ENCODE measurements at places on chromosomes 6 and 20.

DNA sequence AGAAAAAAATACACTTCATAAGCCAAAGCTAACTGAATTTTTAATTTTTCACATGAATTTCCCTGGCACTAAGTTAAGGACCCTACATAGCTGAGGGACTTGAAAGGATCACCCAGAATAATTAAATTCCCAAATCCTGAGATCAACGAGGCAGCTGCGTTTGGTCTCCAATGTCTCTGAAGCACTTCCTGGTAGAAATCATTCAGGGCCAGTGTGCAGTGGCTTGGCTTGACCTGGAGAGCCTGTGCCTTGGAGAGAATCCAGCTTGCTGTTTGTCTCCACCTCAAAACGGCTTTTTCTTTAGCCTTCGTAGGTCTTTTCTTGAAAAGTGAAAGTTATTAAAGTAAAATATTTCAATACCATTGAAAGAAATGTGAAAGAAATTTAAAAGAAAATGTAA lies 92.4 kb downstream of the SMOC2 start:
- no peak for DNase-seq

- DNase-seq, result no peak
Measured at GRCh38 chr6:61679625-61680024, 606.4 kb downstream of the KHDRBS2 start.

GRCh38 chr6:147958683-147959082 lies 384.0 kb upstream of the SASH1 start:
- no peak for DNase-seq

GRCh38 chr6:111033628-111034289 lies 51.9 kb downstream of the RPF2 start:
- DNase-seq, result no peak

DNA sequence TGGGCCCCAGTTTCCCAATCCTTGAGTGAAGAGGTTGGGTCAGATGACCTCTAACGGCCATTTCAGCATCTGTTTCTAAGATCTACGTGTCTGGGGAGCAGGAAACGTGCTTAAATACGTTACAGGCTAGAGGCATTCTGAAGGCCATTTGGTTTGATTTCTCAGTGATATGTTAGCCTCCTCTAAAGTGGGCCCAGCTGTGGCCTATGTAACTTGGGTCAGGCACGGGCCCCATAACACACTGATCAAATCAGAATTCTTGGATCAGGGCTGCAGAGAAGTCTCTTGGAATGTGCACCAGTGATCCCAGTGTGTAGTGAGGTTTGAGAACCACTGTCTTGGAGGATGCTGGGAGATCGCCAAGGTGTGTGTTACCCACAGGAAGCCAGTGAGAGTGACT lies 36.1 kb upstream of the TGM3 start:
- DNase-seq, result no peak

DNA sequence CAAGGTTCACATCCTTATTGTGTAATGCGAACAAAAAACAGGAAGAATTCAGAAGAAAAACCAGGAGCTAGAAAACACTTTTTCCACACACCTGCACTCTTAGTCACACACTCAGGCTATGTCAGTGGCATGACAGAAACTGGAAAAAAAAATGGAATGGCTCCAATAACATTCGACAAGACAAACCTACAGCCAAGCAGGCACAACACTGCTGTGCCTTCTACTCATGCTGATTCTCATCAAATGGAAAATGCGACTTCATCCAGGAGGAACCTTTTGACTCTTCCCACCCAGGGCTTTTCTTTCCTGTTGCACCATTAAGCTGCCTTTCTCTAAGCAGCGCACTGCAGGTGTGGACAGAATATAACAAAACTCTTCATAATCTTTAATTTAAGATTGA lies 163.2 kb upstream of the BTBD3 start:
- DNase-seq, result no peak

DNA sequence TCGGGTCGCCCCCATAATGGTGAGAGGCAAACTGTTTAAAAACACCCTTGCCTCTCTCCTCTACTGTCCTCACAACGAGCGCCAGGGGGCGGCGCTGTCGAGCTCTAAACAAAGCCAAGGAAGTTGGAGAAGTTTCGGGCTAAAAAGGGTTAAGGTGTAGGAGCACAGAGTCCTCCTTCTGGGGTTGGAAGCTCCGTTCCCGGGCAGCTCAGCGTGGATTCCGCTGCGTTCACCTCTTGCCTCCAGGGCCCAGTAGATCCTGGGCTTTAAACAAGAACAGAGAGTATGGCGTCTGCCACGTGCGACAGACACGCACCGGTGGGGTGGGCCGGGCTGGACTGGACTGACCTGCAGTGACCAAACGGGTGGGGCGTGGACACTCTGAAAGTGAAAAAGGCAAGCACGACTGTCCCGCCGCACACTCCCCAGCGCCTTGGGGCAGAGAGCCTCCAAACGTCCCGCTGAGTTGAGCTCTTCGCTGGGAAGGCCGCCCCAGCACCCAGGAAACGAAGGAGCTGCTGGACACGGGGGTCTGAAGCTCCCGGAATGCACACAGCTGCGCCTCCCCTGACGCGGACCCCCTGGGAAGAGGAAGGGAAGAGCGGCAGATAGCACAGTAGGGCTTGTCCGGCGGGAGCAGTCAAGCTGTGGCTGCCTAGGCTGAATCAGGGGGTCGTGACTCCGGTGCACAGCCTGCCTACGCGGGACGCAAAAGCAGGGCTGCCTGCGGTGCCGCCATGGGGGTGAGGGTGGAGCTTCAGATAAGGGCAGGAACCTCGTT lies 1.6 kb upstream of the THBD start:
- DNase-seq, result peak; percentile 87

DNA sequence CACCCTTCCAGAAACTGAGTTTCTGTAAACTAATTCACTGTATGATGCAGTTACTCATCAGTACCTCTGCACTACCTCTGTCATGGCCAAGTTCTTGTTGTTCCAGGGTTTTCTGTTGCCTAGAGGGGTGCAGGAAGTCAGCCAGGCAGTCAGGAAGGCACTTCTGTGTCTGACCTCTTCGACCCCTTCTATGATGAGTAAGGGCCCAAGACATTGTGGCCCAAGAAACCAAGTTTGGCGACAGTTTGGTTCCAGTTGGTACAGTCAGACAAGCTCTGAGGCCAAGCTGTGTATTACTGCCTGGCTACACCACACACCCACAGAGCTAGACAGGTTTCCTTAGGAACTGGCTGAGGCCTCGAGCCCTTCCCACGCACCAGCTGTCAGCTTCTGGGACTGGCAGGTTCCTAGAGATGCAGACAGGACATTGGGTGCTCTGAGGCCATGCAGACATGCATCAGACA lies 41.2 kb downstream of the TRAF3IP2 start:
- no peak for DNase-seq

GRCh38 chr6:136893187-136893586 lies 28.9 kb upstream of the SLC35D3 start:
- DNase-seq, result no peak

GRCh38 chr6:106925948-106926347 lies 48.6 kb downstream of the CD24 start:
- no peak for DNase-seq

DNA sequence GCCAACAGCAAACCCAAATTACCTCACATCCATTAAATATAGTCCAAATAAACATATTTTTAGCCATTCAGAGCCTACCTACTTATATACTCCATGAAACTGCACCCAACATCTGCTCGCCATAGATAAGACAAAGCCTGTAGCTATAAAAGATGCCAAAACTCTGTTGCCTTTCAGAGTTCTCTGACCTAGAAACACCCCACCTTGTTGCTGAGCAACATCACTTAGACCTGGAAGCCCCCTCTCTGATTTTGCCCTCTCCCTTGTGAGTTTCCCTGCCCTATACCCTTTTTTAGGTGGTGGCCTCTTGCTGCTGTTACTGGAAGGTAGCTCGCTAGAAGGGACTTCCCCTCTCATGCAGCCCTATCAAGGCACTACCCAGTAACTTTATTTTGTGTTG lies 27.7 kb upstream of the FBXL4 start:
- no peak for DNase-seq

GRCh38 chr6:99184696-99185095 lies 164.8 kb downstream of the FAXC start:
- no peak for DNase-seq

DNA sequence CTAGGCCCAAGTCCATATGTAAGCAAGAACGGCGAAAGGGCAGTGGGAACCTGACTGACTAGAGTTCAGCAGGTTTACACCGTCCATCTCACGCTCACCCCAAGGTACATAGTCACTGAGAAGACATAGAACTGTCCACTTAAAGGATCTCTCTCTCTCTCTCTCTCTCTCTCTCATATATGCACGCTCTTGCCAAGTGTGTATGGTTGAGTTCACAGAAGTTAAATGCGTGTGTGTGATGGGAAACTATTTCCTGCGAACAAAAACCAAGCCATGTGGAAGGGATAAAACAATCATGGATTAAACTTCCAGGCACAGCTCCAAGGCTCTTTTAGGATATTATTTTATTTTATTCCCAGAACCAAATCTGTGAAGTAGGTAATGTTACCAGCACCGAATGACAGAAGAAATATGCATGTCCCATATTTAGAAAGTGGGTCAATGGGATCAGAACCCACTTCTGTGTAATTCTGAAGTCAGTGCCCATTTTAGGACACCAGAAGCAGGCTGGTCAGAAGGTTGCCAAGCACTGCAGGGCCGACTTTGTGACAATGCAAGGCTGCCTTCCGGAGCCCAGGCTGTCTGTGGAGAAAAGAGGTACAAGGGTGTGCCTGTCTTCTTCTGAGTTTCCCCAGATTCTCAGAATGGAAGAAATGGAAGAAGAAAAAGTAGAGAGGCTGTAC lies 49.2 kb upstream of the MAP7 start:
- DNase-seq, result no peak

GRCh38 chr6:104527761-104528415 lies 331.8 kb downstream of the HACE1 start:
- DNase-seq, result no peak

GRCh38 chr6:142892254-142893021 lies 52.5 kb downstream of the HIVEP2 start:
- DNase-seq, result no peak
